ENCODE measurements at places on chromosomes 16 and 17. TPM values are rescaled to one million over a fixed set of nuclear protein-coding genes. Genes with fewer than 3 reads are reported as not detected.

GRCh38 chr16:55154956-55155355 is 169.0 kb upstream of the IRX6 start:
- DNase-seq: no peak
- no peak overlapping the region for H3K27ac ChIP-seq
- H3K36me3 ChIP-seq: no peaks in the 10 kb centered on the region
- H3K27me3 ChIP-seq: no peaks in the 10 kb centered on the region

The GDPD1 gene
- 1.8 TPM for total RNA-seq

The KRT28 gene
- not detected for total RNA-seq

DNA sequence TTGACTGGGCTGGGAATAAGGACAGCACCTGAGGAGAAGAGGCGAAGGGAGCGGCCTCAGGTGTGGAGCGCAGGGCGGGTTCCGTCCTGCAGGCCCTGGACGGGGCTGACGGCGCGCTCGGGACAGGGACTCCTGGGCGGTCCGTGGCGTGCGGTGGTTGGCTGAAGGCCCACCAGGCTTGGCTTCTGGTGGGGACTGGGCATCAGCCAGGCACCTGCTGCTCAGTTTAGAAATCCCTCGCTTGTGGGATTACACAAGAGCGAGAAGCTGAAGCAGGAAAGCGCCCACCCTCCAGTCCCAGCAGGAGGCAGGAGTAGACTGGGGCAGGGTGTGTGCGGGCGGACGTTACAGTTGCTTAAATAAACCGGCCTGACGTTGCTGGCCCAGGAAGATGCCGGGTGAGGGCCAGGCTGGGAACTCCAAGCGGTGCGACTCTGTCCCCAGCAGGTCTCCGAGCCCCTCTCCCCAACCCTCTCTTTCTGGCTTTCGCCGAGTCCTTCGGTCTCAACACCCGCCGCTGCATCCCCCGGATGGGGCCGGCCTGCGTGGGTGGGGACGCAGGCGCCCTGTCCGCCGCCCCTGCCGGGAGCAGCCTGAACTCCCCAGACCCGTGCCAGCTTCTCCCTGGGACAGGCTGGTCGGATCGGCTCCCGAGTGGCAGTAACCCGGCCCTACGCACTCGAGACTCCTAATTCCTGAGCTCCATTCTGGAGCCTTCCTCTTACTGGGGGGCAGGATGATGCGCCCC is 639 bp downstream of the MIF4GD start:
- DNase-seq: peak; percentile 89
- peaks cover 48% of the 10 kb centered on the region for H3K36me3 ChIP-seq
- H3K4me3 ChIP-seq: peak overlapping the region; percentile 87
- no peaks in the 10 kb centered on the region for H3K27me3 ChIP-seq
- peak overlapping the region; percentile 90 for H3K27ac ChIP-seq

- no peaks in the 10 kb centered on the region for H3K27me3 ChIP-seq
- H3K27ac ChIP-seq: no peak overlapping the region
- no peak overlapping the region for H3K4me3 ChIP-seq
- no peak for DNase-seq
- no peaks in the 10 kb centered on the region for H3K4me1 ChIP-seq
Observed at GRCh38 chr16:78147911-78148401, 48.5 kb downstream of the WWOX start.

The BCKDK gene
- 44.9 TPM for total RNA-seq

DNA sequence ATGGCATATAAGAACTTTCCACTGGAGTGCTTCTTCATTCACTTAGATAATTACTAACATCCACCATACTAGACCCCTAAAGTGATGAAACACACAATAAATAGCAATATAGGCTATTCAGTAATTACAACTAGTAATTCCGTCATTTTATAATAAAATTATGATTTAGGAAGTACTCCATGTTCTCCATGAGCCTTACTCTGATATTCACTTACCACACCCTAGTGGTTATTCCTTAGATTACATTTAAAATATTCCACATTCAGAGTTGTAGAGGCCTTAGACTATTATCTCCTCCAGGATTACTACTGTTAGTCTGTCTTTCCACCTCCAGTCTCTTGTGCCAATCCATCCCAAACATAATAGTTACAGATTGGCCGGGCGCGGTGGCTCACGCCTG is 62.4 kb downstream of the STH start:
- H3K27me3 ChIP-seq: no peaks in the 10 kb centered on the region
- no peak overlapping the region for H3K27ac ChIP-seq
- no peak overlapping the region for H3K4me3 ChIP-seq
- no peak for DNase-seq
- H3K4me1 ChIP-seq: peaks cover 15% of the 10 kb centered on the region

- H3K27me3 ChIP-seq: peaks cover 8% of the 10 kb centered on the region
- peak; percentile 83 for DNase-seq
- H3K4me1 ChIP-seq: peaks cover 47% of the 10 kb centered on the region
- H3K27ac ChIP-seq: peak overlapping the region; percentile 99
- H3K4me3 ChIP-seq: peak overlapping the region; percentile 99
- peaks cover 26% of the 10 kb centered on the region for H3K36me3 ChIP-seq
Observed at GRCh38 chr16:79601092-79601930, 774 bp upstream of the MAF start.

- no peak overlapping the region for H3K4me3 ChIP-seq
- H3K27me3 ChIP-seq: no peaks in the 10 kb centered on the region
- no peaks in the 10 kb centered on the region for H3K4me1 ChIP-seq
- H3K27ac ChIP-seq: no peak overlapping the region
- peaks cover 40% of the 10 kb centered on the region for H3K36me3 ChIP-seq
- peak; percentile 93 for DNase-seq
Observed at GRCh38 chr17:39547713-39548478, 59.8 kb downstream of the NEUROD2 start.

GRCh38 chr16:78199325-78200022 is 100.0 kb downstream of the WWOX start:
- no peaks in the 10 kb centered on the region for H3K27me3 ChIP-seq
- H3K36me3 ChIP-seq: no peaks in the 10 kb centered on the region
- no peak overlapping the region for H3K27ac ChIP-seq

The UTS2R gene
- 0.14 TPM for total RNA-seq

The RNF157 gene
- 35.0 TPM for total RNA-seq

DNA sequence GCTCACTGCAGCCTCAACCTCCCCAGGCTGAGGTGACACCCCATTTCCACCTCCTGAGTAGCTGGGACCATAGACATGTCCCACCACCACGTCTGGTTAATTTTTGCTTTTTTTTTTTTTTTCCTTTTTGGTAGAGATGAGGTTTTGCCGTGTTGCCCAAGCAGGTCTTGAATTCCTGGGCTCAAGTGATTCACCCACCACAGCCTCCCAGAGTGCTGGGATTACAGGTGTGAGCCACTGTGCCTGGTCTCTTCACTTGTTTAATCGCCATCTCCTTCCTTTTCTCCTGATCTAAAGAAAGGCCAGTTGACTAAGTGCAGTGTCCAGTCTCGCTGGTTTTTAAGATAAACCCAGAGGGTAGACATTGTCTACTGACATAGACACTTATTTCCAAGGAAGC is 152.0 kb downstream of the C16orf95 start:
- H3K27me3 ChIP-seq: no peaks in the 10 kb centered on the region
- DNase-seq: no peak
- H3K4me1 ChIP-seq: no peaks in the 10 kb centered on the region
- no peaks in the 10 kb centered on the region for H3K36me3 ChIP-seq
- H3K4me3 ChIP-seq: no peak overlapping the region
- no peak overlapping the region for H3K27ac ChIP-seq

The CAVIN1 gene
- total RNA-seq: 2.4 TPM

The TMEM98 gene
- total RNA-seq: 0.82 TPM

The CCL11 gene
- not detected for total RNA-seq

The DHRS7C gene
- not detected for total RNA-seq

GRCh38 chr16:2151188-2152091 is 3.0 kb downstream of the RAB26 start:
- peaks cover 15% of the 10 kb centered on the region for H3K4me1 ChIP-seq
- H3K27ac ChIP-seq: peak overlapping the region; percentile 69
- H3K36me3 ChIP-seq: peaks cover 45% of the 10 kb centered on the region
- no peak for DNase-seq
- peaks cover 5% of the 10 kb centered on the region for H3K27me3 ChIP-seq
- peak overlapping the region; percentile 92 for H3K4me3 ChIP-seq

DNA sequence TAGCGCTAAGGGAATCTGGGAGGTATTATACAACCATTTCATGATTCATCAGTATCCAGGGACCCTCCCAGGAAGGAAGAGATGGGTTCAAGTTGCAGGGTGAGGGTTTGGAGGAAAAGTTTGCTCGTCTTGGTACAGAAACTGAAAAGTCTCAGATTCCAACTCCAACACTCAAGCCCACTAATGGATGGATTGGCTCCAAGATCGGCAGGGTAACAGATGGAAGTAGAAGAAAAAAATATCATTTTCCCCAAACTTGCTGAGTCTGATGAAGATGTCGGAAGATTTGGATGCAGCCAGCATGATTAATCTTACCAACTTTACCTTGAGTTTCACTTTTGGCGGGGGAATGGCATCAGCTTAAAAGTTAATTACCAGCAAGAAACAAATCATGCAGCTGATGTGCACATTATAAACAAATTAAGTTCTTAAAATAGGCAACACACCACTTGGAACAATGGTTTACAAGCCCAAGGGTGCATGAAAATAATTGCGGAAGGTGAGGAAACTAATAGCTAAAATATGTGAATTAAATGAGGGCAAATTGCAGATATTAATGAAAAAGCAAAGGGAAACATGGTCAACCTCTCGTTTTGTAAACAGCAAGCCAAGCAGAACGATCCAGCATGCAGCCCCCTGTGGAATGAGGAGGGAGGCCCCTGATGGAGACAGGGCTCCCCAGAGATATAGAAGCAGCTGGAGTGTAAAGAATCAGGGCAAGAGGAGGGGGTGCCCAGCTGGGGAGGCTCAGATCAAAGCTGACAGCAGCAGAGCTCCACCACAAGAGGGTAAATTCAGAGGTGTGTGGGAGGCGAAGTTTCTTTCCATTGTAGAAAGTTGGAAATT is 44.1 kb upstream of the GRIN2A start:
- no peak overlapping the region for H3K27ac ChIP-seq
- no peaks in the 10 kb centered on the region for H3K4me1 ChIP-seq
- H3K27me3 ChIP-seq: no peaks in the 10 kb centered on the region
- DNase-seq: no peak
- H3K4me3 ChIP-seq: no peak overlapping the region

DNA sequence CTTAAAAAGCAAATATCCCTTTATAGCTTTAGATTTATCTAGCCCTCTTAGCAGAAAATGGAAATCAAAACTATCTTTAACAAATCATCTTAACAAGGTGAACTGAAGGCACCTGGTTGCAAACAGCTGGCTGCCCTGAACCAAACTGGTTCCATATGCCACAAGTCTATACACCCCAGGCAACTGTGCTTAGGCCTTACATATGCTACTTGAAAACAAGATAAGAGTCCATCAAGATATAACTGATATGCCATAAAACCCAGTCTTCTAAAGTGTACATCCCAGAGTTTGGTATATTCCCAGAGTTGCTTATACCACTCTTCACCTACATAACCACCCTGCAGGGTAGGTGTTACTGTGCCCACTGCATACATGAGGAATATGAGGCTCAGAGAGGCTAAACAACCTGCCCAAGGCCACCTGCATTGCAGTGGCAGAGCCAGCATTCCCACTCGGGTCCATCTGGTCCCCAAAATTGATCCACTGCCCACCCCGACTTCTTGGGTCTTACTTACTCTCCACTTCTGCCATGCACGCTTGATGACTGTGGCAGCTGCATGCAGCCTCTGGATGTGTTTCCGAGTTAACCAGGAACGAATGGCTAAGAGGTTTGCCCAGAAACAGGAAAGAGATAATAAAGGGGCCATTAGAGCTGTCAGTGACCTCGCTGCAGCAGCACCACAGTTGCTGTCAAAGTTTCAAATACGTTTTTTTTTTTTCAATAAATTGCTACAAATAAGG is 12.2 kb downstream of the ZNHIT3 start:
- H3K27ac ChIP-seq: no peak overlapping the region
- DNase-seq: no peak
- no peaks in the 10 kb centered on the region for H3K27me3 ChIP-seq
- H3K4me3 ChIP-seq: no peak overlapping the region

The STXBP4 gene
- 8.2 TPM for total RNA-seq

- no peaks in the 10 kb centered on the region for H3K27me3 ChIP-seq
- DNase-seq: peak; percentile 86
- peaks cover 74% of the 10 kb centered on the region for H3K4me1 ChIP-seq
- H3K36me3 ChIP-seq: peaks cover 45% of the 10 kb centered on the region
Observed at GRCh38 chr17:77475016-77475976, 334.5 kb downstream of the SEC14L1 start.

The TBC1D3B gene
- total RNA-seq: 8.9 TPM

GRCh38 chr17:49082231-49082630 is 50.3 kb upstream of the B4GALNT2 start:
- no peak overlapping the region for H3K27ac ChIP-seq
- H3K4me1 ChIP-seq: no peaks in the 10 kb centered on the region
- no peak for DNase-seq
- H3K27me3 ChIP-seq: peaks cover 26% of the 10 kb centered on the region
- H3K4me3 ChIP-seq: no peak overlapping the region

GRCh38 chr16:46736695-46737094 is 11.4 kb downstream of the MYLK3 start:
- no peak overlapping the region for H3K27ac ChIP-seq
- H3K27me3 ChIP-seq: no peaks in the 10 kb centered on the region
- DNase-seq: no peak
- no peaks in the 10 kb centered on the region for H3K4me1 ChIP-seq
- no peaks in the 10 kb centered on the region for H3K36me3 ChIP-seq

- H3K27ac ChIP-seq: no peak overlapping the region
- no peaks in the 10 kb centered on the region for H3K27me3 ChIP-seq
- DNase-seq: peak; percentile 28
- H3K4me3 ChIP-seq: no peak overlapping the region
- no peaks in the 10 kb centered on the region for H3K36me3 ChIP-seq
Observed at GRCh38 chr16:83623091-83623730, 184.6 kb upstream of the HSBP1 start.

The METRNL gene
- 19.6 TPM for total RNA-seq
